Activated CD4-positive, alpha-beta T cell treated with anti-CD3 and anti-CD28 coated beads for 24 hours (primary cell): ENCODE measurements at places on chromosomes 13 and 19.

DNA sequence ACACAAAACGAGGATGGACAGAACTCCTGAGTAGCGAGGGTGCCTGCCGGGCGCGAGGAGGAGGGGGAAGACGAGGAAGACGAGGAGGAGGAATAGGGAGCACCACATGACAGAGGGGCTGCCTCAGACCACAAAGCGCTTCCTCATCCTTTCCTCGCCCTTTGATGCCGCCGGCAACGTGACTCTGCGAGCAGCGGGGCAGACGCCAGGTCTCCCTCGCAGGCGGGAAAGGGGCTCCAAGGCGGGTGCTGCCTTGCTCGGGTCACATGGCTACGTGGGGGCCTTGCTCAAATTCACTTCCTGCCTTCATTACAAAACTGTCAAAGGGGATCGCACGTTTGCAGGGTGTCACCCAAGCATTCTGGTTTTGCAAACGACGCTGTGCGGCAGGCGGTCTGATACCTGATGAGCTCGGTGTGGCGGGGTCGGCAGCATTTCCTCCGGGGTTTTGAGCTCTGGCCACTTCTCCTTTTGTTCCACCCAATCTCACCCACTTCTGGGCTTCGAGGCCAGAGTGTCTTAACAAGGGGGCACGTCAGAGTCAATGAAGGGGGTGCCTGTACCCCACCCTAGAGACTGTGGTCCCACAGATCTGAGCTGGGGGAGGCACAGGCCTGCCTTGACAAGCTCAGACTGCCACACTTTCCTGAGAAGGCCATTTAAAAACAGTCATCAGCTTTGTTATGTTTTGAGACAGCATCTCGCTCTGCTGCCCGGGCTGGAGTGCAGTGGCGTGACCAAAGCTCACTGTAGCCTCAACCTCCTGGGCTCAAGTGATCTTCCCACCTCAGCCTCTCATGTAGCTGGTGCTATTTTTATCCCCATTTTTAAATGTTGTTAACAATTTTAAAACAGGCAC is 14.9 kb downstream of the MAP2K2 start:
- DNase-seq: no peak

GRCh38 chr19:5578097-5578846 is 10.5 kb upstream of the TINCR start:
- DNase-seq: peak; percentile 62

DNA sequence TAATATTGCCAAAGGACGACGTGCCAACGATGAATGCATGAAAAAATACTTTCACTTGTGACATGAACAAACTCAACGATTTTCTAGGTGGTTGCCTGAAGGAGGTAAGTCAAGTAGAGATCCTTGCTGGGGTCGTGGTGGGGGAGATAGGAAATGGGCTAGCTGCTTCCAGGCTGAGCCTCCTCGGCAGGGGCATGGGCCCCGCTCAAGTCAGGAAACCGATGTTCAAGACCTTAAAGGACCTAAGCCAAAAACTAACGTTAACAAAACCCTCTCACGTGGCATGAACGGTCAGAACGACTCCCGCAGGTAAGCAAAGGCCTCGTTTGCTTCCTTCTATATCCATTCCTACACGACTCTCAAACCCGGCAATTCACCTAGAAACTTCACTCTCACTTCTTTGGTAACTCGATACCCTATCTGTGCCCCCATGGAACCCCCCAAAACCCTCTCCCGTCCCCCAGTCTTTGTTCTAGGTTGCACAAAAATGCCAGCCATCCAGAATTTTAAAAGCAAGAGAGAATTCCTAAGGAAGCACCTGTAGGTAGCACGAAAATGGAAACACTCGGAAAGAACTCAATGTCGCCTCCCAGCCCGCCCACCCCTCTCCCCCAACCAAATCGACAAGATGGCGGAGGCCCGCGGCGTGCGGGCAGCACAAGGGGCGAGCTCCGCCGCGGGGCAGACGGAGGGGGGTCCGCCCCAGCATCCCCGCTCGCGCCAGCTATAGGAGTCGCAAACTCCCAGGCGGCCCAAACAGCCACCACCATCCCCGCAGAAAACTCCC is 13.6 kb downstream of the ACP4 start:
- no peak for DNase-seq

- DNase-seq: no peak
Measured at GRCh38 chr13:78436311-78436710, 167.0 kb downstream of the POU4F1 start.

DNA sequence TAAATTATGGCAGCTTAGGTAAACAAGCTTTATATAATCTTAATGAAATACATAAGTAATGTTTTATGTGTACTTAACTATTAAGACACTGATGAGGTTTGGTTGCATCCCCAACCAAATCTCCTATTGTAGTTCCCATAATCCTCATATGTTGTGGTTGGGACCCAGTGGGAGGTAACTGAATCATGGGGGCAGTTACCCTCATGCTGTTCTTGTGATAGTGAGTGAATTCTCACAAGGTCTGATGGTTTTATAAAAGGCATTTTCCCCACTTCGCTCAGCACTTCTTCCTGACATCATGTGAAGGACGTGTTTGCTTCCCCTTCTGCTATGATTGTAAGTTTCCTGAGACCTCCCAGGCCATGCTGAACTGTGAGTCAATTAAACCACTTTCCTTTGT is 212.7 kb downstream of the DIAPH3 start:
- DNase-seq: no peak
